Activated naive CD4-positive, alpha-beta T cell treated with anti-CD3 and anti-CD28 coated beads, Interleukin-2, amount 10 ng/mL, durations not matched to agents 7 days and 5 days (primary cell): ENCODE measurements at places on chromosomes 11 and 22.
A peak's percentile ranks its signal among the peaks of the same experiment; 100 is the strongest.

DNA sequence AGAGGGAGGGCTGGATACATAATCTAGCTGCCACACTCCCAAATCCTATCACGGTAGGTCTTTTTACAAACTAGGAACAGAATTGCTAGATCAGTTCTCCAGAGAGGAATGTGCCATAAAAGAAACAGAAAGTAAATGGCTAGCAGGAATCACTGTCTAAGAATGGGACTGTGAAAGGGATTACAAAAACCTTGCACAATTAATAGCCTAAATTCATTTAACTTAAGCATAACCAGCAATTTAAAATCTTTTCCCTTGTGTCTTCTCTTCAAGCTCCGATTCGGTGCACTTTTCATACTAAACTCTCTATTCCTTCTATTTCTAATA lies 35.2 kb downstream of the APOL5 start:
- DNase-seq = no peak

GRCh38 chr11:18707811-18708340 lies 9.3 kb downstream of the TMEM86A start:
- DNase-seq = no peak

DNA sequence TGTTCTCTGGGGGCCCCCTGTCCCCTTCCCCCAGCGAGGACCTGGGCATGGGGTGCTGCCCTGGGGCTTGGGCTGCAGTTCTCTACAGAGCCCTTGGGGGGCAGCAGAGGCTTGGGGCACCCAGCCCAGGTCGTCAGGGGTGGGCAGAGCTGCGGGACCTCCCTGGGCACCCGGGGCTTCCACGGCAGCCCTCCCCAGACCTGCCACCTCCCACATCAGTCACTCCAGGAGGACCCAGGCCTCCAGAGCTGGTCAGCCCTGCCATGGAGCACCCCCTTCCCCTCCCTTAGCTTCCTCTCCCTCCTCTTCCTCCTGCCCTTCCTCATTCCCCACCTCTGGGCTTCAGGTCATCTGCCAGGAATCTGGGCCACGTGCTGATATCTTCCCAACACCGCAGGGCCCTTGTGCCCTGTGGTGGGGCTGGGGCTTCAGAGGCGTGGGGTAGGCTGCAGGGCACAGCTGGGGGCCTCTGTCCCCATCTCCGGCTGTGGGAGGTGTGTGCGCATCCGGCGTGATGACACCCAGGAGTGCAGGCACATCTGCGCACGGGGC lies 5.8 kb downstream of the TSPAN4 start:
- peak; percentile 78 for DNase-seq

DNA sequence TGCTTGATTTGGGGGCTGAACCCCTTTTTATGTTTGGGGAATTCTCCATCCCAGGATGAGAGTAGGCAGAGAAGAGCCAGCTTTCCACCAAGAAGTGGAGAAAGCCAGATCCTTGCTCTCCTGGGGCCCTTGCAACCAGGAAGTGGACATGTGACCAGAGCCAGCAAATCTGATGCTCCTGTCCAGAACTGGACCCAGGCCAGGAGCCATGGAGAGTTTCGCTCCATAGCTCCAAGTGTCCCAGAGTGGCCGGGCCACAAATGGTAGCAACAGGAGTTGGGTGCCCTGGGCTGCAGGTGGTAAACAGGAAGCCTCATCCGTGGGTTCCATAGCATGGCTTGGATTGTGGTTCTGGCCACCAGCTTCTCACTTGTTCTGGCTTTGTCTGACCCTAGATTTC lies 93.9 kb upstream of the CD82 start:
- no peak for DNase-seq

DNA sequence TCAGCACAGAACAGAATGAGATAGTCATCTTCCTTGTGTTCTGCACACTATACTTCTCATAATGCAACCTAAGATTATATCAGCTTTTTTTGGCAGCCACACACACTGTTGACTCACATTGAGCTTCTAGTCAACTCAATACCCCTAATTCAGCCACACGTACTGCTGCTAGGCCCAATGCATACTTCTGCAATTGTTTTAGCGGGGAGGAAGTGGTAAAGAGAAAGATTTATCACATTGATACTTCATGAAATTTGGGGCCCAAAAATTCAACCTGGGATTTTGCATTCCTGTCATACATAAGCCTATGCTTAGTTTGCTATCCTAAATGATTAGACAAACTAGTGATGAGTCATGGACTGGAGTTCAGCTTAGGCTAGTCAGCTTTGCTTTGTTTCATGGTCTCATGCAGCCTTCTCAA lies 8.6 kb upstream of the UPB1 start:
- no peak for DNase-seq

DNA sequence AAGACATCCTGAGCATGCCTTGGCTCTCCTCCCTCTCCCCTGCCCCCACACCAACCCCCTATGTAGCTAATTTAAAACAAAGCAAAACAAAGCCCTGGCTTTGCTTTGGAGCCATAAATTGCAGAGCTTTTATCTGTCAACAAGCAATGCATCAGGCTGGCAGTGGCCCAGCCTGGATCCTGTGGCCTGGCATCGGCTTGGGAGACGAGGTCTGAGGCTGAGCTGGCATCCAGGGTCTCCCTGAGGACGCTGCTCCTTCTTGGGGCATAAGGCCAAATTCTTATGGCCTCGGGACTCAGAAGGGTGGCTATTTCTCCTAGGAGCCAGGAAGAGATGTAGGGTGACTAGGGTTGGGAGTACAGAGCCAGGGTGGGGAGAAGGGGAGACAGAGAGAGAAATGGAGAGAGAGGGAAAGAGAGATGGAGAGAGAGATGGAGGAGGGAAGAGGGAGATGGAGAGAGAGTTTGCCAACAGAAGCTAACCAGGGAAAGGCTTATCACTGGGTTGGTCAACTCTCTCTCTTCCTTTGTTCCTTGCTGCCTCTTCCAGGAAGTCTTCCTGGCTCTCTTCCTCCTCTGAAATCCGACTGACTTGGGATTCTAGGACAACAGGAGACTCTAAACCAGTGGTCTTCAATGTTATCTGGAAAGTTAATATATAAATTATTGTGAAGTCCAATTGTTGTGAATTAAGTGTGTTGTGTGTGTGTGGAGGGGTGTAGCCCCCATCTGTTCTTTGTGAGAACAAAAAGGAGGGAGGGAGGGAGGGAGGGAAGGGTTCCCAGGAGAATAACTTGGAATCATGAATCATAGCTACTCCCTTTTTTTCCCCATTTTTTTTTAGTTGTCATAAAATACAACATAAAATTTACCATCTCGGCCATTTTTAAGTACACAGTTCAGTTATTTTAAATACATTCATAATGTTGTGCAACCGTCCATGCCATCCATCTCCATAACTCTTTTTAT lies 29.1 kb downstream of the TSPAN18 start:
- DNase-seq = no peak

DNA sequence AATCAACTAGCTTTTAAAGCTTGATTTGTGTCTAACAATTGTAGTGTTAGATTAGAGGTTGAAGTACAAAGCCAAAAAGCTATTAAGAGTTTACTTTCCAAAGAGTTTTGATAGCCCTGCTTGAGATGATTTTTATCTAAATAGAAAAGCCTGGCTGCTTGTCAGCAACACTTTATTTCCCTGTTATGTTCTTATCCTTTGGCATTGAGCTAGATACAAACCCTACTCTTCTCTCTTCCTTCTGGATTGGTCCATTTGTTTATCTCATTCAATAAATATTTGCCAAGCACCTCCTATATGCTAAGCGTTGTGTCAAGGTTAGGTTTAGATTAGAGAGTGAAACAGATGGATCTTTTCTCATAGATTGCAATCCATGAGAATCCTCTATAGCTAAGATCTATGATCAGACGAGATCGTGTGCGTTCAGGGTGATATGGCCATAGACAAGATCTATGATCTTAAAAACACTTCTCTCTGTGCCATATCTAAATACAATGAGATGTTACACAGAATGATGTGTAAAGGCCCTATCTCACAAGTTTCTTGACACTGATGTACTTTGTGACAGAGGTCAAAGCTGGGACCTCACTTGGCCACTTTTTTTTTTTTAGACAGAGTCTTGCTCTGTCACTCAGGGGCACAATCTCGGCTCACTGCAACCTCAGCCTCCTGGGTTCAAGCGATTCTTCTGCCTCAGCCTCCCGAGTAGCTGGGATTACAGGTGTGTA lies 57.8 kb downstream of the CTNND1 start:
- DNase-seq = no peak

DNA sequence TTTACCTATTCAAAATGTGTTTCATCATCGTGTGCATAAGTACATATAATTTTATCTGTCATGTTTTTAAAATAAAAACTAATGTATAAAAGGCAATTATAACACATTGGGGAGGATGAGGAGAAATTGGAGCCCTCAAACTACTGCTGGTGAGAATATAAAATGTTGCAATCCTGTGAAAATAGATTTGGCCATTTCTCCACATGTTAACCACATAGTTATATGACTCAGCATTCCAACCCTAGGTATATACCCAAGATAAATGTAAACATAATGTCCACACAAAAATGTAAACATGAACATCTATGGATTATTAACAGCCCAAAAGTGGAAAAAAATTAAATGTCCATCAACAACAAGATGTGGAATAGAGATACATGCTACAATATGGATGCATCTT lies 928.0 kb upstream of the FAT3 start:
- DNase-seq = no peak

DNA sequence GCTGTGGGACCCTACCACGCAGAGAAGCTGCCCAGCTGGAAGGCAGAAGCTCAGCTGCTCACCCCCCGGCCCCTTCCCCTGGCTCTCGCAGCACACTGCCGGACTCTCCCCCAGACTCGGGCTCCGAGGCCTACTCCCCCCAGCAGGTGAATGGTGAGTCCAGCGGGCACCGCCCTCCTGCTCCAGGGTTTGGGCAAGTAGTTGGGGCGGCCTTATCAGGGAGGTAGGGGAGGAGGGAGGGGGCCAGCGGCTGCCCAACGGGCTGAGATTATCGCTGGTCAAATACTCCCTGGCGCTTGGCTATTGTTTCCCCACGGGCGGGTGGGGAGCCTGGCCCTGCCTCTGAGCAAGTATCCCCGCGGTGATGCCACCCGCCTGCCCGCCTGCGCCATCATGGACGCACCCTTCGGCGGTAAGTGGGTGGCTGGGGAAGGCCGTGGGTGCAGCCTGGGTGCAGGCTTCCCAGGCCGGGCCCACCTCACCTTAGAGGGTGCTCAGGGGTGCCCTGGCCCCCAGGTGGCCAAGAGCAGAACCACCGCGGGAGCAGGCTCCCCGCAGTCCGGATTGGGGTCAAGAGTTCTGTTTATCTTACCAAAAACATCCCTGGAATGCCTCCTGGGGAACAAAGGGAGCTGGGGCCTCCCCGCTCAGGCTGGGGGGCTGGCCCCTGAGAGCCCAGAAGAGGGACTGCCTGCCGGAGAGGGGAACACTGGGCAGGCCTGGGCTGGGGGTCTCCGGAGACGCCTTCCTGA lies 16.9 kb downstream of the MYRF start:
- DNase-seq = no peak

DNA sequence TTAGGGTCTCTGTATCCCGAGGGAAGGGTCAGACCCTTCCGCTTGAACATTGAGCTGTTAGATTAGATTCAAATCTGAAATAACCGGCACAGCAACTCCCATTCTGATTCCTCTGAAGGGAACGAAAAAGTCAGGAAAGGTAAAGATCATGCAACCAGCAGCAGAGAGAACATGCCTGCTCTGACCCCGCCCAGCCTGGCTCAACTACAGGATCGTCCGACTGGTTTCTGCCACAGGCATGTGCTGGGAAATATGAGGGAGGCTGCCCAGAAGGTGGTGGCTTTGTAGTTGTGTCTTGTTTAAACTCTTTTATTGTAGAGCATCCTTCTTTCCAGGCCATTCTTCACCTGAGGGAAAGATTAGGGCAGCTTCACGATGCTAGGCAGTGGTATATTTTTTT lies 5.0 kb upstream of the MTNR1B start:
- no peak for DNase-seq

- DNase-seq = no peak
These were observed 3.3 kb downstream of the IL18BP start for GRCh38 chr11:72001834-72002591.

DNA sequence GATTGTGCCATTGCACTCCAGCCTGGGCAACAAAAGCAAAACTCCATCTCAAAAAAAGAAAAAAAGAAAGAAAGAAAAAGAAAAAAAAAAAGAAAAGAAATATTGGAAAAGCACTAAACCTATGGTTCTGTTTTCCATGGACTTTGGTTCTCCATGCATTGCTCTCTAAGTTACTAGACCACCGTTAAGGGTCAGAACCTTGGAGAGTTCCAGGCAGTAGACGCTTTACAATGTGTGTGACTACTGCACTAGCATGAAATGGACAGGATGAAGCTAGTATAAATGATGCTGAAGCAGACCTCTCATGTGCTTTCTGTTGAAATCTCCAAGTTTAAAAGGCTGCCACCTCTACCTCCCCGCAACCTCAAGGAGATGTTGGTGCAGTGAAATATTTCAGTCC lies 63.5 kb downstream of the SIK2 start:
- DNase-seq = no peak

DNA sequence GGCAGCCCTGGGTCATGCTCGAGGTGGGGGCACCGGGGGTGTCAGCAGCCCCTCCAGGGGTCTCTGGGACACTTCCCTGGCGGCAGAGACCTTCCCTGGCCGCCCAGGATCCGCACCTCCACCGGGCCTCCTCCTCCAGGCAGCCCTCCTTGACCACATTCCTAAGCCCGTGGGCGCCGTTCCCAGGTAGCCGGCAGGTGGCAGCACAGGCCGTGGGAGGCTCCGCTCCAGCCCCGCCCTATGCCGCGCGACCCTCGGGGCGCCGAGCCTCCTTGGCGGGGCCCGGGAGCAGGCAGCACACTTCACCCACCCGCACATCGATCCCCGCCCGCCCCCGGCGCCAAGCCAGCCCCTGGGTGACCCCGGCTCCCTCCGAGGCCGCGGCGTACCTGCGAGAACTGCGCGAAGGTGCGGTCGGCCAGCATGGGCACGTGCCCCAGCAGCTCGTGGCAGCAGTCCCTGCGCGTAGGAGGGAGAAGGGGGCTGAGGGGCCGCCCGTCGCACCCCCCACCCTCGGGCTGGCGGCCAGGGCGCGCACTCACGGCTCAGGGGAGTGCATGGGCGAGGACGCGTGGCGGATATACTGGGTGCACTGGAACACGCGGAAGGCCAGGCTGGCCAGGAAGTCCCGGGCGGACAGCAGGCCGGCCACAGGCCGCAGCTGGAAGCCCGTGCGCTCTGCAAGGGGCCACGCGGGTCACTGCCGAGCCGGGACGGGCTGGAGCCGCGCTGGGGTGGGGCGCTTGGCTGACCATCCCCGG lies 5.3 kb upstream of the INS start:
- peak; percentile 59 for DNase-seq

GRCh38 chr11:60951904-60952741 lies at the start of gene SLC15A3:
Gene SLC15A3, minus strand, starts transcription at chr11:60952176. Its CDS starts 625 bp downstream, at chr11:60951551.
- peak; percentile 62 for DNase-seq

DNA sequence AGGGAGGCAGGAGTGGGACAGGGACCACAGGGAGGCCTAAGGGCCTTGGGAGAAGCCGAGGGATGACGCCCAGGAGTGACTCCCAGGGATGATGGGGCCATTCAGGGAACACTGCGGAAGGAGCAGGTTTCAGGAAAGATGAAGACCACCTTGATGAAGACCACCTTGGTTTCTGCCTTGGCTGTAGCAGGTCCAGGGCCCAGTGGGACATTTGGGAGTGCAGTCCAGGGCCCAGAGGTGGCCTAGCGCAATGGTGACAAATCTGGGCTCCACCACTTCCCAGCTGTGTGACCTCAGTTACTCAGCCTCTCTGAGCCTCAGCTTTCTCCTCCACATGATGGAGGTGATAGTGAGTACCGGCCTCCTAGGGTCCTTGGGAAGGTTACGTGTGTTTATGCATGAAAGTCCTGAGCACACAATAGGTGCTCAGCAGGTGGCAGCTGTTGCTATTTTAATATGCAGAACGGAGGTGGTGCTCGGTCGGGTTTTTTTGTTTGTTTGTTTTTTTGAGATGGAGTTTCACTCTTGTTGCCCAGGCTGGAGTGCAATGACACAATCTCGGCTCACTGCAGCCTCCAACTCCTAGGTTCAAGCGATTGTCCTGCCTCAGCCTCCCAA lies 770 bp downstream of the TSGA10IP start:
- DNase-seq = no peak

GRCh38 chr22:39336411-39336810 lies 13.4 kb upstream of the SYNGR1 start:
- DNase-seq = no peak
